Activated T-helper 17 cell treated with anti-CD3 and anti-CD28 coated beads, Interleukin-2, amount 50 U/mL, for 72 hours (primary cell): ENCODE measurements at places on chromosomes 13 and 19.

- H3K27ac ChIP-seq = peak overlapping the region; percentile 89
- H3K27me3 ChIP-seq = no peaks in the 10 kb centered on the region
- peak; percentile 53 for ATAC-seq
- peak overlapping the region; percentile 90 for H3K4me3 ChIP-seq
Measured at GRCh38 chr19:37218592-37218935, 550 bp downstream of the ZNF383 start.

- ATAC-seq = no peak
- H3K4me3 ChIP-seq = peak overlapping the region; percentile 93
- peak overlapping the region; percentile 93 for H3K27ac ChIP-seq
- H3K36me3 ChIP-seq = peaks cover 45% of the 10 kb centered on the region
Measured at GRCh38 chr13:49494645-49495044, 1.1 kb upstream of the PHF11 start.

- peaks cover 44% of the 10 kb centered on the region for H3K4me1 ChIP-seq
- no peak for ATAC-seq
- H3K36me3 ChIP-seq = peaks cover 5% of the 10 kb centered on the region
- H3K27ac ChIP-seq = no peak overlapping the region
- no peak overlapping the region for H3K4me3 ChIP-seq
- no peaks in the 10 kb centered on the region for H3K27me3 ChIP-seq
Measured at GRCh38 chr19:16613841-16614240, 14.2 kb downstream of the MED26 start.

GRCh38 chr13:19981685-19982238, 23.2 kb downstream of the ZMYM2 start:
- H3K27me3 ChIP-seq = no peaks in the 10 kb centered on the region
- no peak for ATAC-seq
- H3K36me3 ChIP-seq = peaks cover 81% of the 10 kb centered on the region
- H3K4me1 ChIP-seq = peaks cover 34% of the 10 kb centered on the region
- no peak overlapping the region for H3K27ac ChIP-seq
